DMS 273 treated with DMSO at 0.1 percent for 48 hours (cell line): ENCODE measurements at places on chromosomes 3 and 15.
A peak's percentile ranks its signal among the peaks of the same experiment; 100 is the strongest.

- no peak for DNase-seq
These were observed 97.2 kb downstream of the SEC22A start for GRCh38 chr3:123298903-123299302.

- no peak for DNase-seq
These were observed 58.1 kb upstream of the MYRIP start for GRCh38 chr3:39751286-39751685.

DNA sequence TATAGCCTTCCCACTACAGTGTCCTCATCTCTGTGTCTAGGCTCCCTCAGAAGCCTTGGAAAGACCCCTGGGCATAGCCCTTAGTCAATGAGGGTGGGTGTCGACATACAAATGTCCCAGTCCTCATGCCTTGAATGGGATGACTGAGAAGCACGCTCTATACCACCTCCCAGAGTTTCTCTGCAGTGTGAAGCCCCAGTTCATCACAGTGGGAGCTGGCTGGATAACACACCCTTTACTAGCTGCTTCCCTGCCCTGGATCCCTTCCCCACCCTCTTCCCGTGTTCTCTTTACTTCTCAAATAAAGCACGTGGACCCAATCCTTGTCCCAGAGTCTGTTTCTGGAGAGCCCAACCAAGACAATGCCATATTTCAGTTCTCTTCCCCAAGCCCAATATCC, 239.3 kb downstream of the VPS13C start:
- DNase-seq, result no peak

- no peak for DNase-seq
These were observed 399.6 kb downstream of the TUSC7 start for GRCh38 chr3:117109178-117109577.

GRCh38 chr3:148990236-148990635, 1.1 kb upstream of the GYG1 start:
- DNase-seq, result no peak

- DNase-seq, result no peak
These were observed 474 bp upstream of the FEZF2 start for GRCh38 chr3:62373714-62374333.

DNA sequence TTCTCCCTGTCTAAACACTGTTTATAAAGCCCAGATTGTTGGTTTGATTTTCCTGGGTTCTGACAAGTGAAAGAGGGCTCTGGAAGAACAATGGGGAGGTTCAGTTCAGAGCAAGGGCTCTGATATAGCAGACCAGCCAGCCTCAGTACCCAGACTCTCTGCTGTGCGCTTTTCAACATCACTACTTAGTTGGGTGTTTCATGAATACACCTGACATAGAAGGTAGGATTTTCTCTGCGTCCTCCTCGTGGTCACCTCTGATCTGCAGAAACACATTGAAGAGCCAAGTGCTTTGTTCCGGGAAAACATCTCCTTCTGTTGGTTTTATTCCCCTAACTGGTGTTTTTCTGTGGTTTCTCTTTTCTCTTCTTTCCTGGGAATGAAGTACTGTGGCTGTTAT, 99.5 kb downstream of the EPHB1 start:
- no peak for DNase-seq

- DNase-seq, result no peak
These were observed 7.6 kb upstream of the NIPA1 start for GRCh38 chr15:22778796-22779195.

- no peak for DNase-seq
These were observed 5.8 kb downstream of the RBMS3 start for GRCh38 chr3:29286478-29287240.

DNA sequence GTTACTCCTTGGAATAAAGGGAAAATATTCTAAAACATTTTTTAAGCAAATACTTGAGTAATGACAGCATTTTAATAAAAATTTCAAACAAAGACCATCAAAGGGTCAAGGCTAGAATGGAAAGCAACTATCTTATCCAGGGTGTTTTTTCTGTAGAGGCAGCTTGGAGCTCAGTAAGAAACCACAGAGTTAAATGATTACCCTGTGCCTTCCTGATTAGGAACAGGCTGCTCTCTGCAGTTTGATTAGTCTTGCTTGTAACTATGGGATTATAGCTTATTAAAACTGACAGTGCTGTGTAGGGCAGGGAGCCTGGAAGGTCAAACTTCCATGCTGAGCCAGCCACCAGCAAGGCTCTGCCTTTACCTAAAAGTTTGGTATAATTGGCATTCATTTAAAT, 33.1 kb downstream of the QTRT2 start:
- no peak for DNase-seq

GRCh38 chr3:171788546-171789351, 21.5 kb downstream of the PLD1 start:
- no peak for DNase-seq

DNA sequence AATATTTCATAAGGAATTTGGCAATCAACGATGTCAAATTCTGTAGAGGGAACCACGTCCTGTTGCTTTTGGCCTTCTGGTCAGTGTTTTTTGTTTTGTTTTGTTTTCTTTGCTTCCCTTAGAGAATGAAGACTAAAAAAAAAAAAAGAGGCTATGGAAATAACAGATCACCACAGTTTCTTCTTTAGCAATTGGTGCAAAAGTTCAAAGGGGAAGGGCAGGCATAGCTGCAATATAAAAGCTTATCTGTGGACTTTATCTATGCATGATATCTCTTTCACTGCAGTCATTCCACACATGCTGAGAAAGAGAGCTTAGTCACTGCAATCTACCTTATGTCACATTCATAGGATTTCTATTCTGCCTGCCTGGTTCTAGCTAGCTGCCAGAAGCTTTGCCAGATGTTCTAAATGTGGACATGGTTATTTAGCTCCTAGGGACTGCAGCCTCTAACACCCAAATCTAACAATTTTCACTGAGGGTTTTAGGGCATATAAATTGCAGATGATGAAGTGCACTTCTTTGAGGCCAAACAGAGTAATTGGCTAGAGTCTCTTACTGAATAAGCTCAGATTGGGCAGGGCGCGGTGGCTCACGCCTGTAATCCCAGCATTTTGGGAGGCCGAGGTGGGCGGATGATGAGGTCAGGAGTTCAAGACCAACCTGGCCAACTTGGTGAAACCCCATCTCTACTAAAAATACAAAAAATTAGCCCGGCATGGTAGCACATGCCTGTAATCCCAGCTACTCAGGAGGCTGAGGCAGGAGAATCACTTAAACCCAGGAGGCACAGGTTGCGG, 637.2 kb downstream of the NTRK3 start:
- DNase-seq, result peak; percentile 90

- no peak for DNase-seq
These were observed 887.3 kb downstream of the NTRK3 start for GRCh38 chr15:87369269-87369668.

DNA sequence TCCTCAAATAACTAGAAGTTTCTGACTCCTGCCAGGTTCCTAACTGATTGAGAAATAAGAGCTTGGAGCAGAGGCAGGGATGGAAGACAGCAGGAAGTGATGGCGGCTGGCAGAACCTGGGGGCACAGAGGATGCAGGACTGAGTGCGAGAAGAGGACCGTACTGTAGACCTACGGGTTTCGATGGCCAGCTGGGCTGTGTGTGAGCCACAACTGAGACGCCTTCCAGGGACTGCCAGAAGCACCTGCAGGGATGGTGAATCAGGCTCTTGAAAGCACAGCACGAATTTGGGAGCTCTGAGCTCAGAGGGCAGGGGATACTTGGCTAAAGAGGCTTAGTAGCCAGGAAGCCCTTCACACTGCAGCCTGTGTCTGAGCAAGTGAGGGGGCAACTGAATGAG, 165.6 kb downstream of the ABHD5 start:
- DNase-seq, result no peak
